ENCODE measurements at places on chromosomes 7 and 10.

DNA sequence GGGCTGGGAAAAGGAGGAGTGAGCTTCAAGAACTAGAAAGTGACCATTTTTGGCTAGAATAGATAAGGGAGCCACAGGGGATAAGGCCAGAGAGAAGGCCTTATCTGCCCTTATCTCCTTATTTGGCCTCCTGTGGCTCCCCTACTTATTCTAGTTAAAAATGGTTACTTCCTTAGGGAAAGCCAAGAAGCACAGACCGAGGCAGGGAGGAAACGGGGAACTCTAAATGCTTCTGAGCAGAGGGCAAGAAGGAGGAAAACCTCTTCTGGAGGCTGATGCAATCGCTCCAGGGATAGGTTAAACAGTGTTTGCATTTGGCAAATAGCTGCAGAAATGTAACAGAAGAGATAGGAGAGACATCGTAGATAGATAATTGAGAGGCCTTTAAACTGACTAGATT lies 18.6 kb downstream of the NRP1 start:
- DNase-seq, result no peak

DNA sequence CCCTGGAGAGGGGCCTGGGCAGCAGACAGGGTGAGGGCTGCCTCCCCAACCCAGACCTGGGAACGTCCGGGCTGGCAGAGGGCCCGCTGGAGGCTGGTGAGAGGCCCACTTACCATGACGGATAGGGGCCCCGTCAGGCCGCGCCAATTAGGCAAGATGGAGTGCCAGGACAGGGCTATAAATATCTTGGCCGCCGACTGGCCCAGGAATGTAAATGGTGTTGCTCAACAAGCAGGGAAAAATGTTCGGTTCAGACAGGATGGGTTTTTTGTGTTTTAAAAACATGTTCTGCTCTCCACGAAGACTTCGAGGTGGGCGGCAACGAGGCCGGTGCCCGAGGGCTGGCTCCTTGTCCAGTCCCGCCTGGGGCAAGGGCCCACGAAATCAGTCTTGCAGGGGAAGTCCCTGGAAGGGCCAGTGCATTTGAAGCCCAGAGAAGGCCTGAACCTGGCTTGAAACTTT lies 35.8 kb upstream of the ELN start:
- DNase-seq, result no peak

- DNase-seq, result no peak
Measured at GRCh38 chr7:155225516-155225915, 72.2 kb upstream of the INSIG1 start.

GRCh38 chr7:77184990-77185389 lies 14.6 kb downstream of the FGL2 start:
- DNase-seq, result no peak

All from NCI-H2227 treated with DMSO at 0.1 percent for 48 hours (cell line).